ENCODE measurements at places on chromosomes 7 and 10.

DNA sequence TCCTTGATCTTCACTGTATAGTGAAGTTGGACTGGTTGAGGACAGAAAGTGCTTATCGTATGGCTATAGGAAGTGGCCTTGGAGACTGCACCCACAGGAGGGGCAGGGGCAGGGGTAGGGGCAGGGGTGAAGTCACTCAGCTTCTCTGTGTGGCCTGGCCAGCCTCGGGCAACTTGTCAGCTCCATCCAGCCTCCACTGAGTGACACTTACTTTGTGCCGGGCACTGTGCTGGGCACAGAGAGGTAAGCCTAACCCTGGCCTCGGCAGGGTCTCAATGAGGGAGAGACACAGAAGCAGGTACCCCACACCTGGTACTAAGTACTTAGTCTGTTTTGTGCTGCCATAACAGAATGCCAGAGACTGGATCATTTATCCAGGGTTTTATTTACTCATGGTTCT lies 99.3 kb upstream of the CTBP2 start:
- no peak for DNase-seq

GRCh38 chr10:117948493-117948892 lies 98.2 kb downstream of the RAB11FIP2 start:
- DNase-seq: no peak

GRCh38 chr7:100890653-100891567 lies 1.4 kb upstream of the UFSP1 start:
- peak; percentile 66 for DNase-seq

DNA sequence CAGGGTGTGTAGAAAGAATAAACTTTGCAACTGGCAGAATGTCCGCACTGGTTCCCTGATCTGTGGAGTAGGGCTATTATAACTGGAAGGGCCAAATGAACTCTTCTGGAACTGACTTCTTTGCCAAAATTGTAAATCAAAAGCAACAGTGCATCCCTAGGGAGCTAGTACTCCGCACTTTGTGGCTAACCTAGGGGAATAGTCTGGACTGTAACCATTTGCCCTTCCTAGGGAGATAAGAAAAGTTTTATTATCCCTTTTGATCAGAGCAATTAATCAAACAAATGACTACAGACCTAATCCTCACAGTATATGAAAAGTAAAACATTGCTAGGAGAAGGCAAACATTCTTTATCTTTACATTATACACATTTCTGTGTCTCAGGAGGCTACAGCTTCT lies 45.5 kb upstream of the STEAP1B start:
- no peak for DNase-seq

GRCh38 chr10:117408436-117409384 lies 33.5 kb upstream of the PDZD8 start:
- no peak for DNase-seq

DNA sequence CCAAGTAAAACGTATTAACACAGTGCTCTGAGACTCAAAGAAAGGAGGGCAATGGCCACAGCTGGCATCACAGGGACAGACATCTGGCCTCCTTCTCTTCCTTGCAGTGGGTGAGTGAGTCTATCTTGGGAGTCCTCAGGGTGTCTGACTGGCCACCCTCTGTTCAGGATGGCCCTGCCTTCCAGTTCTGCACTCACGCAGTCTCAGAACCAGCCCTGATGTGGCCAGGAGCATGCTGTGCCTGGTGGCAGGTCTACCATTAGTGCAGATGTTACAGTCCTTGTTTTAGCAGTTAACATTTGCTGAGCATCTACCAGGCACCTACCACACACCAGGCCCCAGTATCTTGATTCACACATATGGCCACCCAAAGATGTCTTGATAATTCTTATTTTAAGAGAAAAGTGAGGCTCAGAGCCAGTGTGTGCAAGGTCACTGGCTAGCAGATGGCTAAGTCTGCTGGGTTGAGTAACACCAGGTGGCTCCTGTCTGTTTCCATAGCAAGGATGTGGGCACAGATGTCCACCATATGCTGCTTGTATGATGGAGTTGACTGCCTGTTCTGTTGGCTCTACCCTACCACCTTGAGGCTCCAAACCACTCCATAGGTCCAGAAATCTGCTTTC lies 23.2 kb upstream of the ARHGAP22 start:
- no peak for DNase-seq

GRCh38 chr7:30304177-30304884 lies 19.9 kb downstream of the ZNRF2 start:
- peak; percentile 7 for DNase-seq

- DNase-seq: peak; percentile 94
These were observed 495.6 kb downstream of the RPS24 start for GRCh38 chr10:78529262-78529661.
